Activated B cell treated with CpG ODN at 0.5 μM for 24 hours (primary cell): ENCODE measurements at places on chromosomes 13 and 19. TPM values are rescaled to one million over a fixed set of nuclear protein-coding genes. Genes with fewer than 3 reads are reported as not detected.

ZNF497 gene
- total RNA-seq = 1.7 and 2.1 TPM in 2 replicates

YIF1B gene
- 28.7 and 30.1 TPM in 2 replicates for total RNA-seq

PPM1N gene
- total RNA-seq = 0.80 and 1.4 TPM in 2 replicates

HSPH1 gene
- total RNA-seq = 107 and 112 TPM in 2 replicates

DNA sequence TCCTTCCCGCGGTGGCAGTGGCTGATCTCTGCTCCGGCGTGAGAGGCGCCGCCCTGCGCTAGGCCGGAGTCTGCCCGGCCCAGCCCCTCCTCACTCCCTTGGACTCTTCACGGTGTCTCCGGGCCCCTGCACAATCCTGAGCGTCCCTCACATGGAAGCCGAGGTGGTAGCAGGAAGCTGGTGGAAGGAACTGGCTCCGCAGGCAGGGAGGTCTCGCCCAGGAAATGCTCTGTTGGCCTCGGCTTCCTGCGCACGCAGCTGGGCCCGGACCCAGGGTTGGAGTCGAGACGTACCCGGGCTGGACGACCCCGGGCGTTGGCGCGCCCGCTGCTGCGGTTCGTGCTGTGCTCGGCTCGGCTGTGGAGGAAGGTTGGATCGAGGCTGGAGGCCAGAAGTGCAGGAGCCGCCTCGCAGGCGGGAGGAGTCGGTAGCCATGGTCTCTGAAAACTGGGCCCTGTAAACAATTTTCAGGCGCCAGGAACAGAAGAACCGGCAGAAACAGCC is 46.3 kb downstream of the ZNF724 start:
- DNase-seq = no peak

MIA gene
- total RNA-seq = 1.1 and 1.4 TPM in 2 replicates

DNA sequence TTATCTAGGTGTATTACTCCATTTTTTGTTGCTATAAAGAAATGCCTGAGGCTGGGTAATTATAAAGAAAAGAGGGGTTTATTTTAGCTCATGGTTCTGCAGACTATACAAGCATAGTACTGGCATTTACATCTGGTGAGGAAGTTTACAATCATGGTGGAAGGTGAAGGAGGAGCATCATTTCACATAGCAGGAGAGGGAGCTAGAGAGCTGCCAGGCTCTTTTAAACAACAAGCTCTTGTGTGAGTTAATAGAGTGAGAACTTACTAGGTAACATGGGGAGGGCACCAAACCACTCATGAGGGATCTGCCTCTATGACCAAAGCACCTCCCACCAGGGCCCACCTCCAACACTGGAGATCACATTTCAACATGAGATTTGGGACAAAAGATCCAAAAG is 221.7 kb upstream of the GPC6 start:
- no peak for DNase-seq

DNA sequence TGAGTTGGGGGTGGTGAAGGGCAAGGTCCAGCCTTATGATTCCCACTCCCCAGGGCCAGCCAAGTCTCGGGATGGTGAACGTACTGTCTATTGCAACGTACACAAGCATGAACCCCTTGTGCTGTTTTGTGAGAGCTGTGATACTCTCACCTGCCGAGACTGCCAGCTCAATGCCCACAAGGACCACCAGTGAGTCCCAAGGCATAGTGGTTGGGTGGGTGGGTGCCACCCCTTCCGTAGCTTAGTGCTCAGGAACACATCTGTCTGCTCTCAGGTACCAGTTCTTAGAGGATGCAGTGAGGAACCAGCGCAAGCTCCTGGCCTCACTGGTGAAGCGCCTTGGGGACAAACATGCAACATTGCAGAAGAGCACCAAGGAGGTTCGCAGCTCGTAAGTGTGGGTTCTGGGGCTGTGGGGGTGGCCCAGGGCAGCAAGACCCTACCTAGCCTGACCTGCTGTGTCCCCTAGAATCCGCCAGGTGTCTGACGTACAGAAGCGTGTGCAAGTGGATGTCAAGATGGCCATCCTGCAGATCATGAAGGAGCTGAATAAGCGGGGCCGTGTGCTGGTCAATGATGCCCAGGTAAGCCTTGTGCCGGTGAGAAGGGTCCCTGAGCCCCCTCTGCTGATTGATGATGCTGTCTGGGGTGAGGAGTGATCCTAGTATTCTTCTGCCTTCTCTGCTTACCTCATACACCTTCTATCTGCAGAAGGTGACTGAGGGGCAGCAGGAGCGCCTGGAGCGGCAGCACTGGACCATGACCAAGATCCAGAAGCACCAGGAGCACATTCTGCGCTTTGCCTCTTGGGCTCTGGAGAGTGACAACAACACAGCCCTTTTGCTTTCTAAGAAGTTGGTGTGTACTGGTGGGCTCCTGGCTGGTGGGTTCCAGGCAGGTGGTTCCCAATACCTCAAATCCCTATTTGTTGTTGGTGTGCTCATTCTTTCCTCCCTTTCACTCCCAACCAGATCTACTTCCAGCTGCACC is 3.8 kb downstream of the TRIM28 start:
- no peak for DNase-seq

DNA sequence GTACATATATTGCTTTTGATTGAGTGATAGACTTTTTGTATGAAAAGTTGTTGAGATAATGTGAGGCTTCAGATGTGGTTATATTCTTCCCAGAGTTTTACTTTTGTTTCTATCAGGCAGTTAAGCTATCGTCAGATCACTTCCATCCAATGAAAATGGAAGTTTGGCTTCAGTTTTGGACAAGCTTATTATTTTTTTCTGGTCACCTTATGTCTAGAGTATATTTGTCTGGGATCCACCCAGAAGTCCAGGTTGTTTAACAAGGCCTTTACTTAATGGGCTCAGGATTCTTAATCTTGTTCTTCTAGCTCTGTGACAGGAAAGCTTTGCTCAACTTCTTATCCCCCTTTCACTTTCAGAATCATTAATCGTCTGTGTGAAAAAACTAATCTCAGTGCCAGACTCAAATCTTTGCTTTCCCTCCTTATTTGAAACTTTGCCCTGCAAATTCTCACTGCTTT is 150.9 kb downstream of the PDS5B start:
- no peak for DNase-seq

THAP8 gene
- 2.3 and 2.4 TPM in 2 replicates for total RNA-seq

PTGIR gene
- total RNA-seq = 13.4 and 17.8 TPM in 2 replicates

DNA sequence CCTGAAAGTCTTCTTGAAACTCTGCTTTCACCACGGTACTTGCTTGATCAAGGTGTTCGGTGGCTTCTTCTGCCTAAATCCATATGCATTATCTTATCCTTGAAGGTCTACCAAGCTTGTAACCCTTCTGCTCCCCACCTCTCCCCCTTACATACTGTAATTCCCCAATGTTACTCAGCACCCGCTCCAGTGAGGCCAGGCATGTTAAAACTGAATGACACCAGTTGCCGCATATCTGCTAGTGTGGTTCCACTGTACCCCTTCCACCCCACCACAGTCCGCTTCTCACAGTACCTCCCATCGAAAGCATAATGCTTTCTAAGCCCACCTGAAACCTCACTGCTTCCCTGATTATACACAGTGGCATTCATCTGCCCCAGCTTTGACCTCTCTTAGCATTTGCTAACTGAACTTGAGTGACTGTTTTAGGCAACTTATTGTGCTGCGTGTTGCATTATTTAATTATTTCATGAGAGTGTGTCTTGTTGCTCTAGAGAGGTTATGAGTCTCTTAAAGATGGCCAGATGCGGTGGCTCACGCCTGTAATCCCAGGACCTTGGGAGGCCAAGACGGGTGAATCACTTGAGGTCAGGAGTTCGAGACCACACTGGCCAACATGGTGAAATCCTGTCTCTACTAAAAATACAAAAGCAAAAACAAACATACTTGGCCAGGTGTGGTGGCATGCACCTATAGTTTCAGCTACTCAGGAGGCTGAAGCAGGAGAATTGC is 87.6 kb upstream of the MBNL2 start:
- DNase-seq = no peak

GRCh38 chr19:4829001-4829712 is 2.4 kb downstream of the TICAM1 start:
- peak; percentile 51 for DNase-seq

ZNF579 gene
- total RNA-seq = 10.3 and 10.9 TPM in 2 replicates

- DNase-seq = no peak
Observed at GRCh38 chr19:16073988-16074387, 2.3 kb upstream of the TPM4 start.

GRCh38 chr13:93235258-93236015 is 8.8 kb downstream of the GPC6 start:
- DNase-seq = no peak

GRCh38 chr13:44249431-44249836 is 124.2 kb upstream of the SERP2 start:
- DNase-seq = no peak

- DNase-seq = no peak
Observed at GRCh38 chr13:80802946-80803345, 462.0 kb upstream of the SPRY2 start.

VN1R4 gene
- total RNA-seq = not detected in 2 replicates

DNA sequence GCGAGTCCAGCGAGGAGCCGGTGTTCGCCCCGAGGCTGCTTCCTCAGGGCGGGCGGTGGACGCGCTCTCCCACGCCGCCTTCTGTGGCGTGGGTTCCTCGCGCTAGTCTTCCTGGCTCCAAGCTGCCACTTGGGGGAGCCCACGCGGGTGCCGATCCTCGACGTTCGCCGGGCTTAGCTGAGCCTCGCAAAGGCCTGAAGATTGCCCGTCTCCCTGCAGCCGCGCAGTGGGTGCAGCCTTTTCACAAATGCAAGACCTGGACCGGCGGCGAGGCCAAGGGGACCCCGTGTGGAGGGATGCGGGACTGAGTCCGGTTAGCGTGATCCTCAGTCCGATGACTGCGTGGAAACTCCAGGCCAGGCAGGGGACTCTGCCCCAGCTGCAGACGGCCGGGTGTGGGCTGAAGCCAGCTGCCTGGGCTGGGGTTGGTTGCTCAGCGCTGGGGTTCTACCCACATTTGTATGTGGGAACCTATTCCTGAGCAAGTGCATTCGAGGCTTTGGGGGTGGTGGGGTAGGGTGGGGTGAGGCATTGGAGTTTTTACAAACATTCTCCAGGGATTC is 16.6 kb upstream of the LRP3 start:
- no peak for DNase-seq

DNA sequence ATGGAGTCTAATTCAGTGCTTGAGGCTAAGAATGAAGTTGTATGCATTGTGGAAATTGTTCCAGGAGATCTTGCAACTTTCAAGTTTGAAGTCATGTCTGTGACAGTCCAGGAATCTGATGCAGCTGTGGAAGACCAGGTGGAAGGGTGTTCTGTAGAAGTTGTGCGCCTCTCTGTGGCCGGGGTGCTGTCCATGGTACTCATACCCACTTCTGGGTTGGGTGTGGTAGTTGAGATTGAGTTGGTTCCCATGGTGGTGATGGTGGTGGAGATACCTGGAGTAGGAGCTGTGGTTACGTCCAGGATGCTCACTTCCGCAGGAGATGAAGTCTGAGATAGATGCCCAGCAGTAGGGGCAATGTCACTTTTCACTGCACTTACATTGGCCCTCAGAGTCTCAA is 44.3 kb downstream of the MUC16 start:
- no peak for DNase-seq

GRCh38 chr19:3296034-3296433 is 70.3 kb upstream of the NFIC start:
- DNase-seq = no peak

KIRREL2 gene
- not detected in 2 replicates for total RNA-seq

- DNase-seq = no peak
Observed at GRCh38 chr19:5096536-5096935, 127.6 kb downstream of the KDM4B start.

KRTDAP gene
- total RNA-seq = not detected in 2 replicates

DNA sequence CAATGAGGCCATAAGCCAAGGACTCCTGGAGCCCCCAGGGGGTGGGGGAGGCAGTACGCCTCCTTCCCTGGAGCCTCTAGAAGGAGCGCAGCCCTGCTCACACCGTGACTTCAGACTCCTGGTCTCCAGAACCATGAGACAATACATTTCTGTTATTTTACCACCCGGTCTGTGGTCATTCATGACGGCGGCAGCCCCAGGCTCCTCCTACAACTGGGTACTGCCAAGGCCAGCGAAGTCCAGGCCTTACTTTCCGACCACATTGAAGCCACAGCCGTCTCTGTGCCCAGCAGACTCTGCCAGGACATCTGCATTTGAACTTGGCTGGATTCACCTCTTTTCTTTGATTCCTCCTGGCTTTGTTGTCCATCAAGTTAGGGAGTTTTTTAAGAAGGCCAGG is 10.5 kb downstream of the GNG7 start:
- DNase-seq = no peak

GRCh38 chr19:16801600-16802013 is 27.6 kb upstream of the SIN3B start:
- DNase-seq = no peak

FFAR3 gene
- total RNA-seq = 0.16 TPM in 1 of 2 replicates, not detected in the other

FAAP24 gene
- 3.7 and 4.3 TPM in 2 replicates for total RNA-seq

DNA sequence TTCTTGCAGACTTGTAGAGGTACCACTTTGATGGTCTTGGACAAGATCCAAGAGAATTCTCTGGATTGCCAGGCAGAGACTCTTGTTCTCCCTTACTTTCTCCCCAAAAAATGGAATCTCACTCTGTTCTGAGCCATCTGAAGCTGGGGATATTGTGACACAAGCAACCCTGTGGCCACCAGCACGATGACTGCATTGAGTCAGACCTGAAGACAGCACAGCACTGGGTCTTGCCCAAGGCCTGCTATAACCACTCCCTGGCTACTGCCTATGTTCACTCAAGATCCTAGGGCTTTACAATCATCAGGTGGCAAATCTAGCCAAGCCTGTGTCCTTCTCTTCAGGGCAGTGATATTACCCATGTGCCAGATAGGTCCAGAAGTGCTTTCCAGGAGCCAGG is 202.5 kb upstream of the SERP2 start:
- DNase-seq = no peak

GRCh38 chr19:292951-293350 is 1.7 kb upstream of the PLPP2 start:
- no peak for DNase-seq

ZNF836 gene
- 27.4 and 28.0 TPM in 2 replicates for total RNA-seq

KIR2DL4 gene
- not detected in 2 replicates for total RNA-seq

CGB8 gene
- total RNA-seq = not detected in 2 replicates

NLRP11 gene
- 0.16 and 0.17 TPM in 2 replicates for total RNA-seq

DNA sequence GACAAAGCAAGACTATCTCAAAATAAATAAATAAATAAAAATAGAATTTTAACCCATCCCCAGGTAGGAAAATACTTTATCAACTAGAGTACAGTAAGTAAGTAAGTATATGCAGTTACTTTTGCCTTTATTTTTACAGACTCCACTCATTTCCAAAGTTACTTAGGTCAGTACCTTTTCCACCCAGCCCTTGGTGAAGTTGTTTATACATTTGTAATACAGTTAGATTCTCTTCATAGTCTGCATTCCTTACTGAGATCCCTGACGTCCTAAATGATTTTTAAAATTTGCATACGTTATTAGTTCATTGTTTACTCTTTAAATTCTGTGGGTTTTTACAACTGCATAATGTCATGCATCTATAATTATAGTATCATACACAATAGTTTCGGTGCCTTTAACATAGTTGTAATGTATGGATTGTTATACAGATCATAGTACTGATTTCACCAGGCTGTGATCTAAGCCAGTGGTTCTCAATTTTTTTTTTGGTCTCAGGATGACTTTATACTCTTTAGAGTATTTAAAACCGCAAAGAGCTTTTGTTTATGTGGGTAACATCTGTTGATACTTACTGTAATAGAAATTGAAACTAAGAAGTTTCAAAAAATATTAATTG is 10.4 kb downstream of the SETDB2 start:
- DNase-seq = no peak
